ENCODE measurements at places on chromosomes 7 and 10.

- no peak for DNase-seq
Observed at GRCh38 chr10:89458784-89459183, 44.4 kb downstream of the IFIT5 start.

DNA sequence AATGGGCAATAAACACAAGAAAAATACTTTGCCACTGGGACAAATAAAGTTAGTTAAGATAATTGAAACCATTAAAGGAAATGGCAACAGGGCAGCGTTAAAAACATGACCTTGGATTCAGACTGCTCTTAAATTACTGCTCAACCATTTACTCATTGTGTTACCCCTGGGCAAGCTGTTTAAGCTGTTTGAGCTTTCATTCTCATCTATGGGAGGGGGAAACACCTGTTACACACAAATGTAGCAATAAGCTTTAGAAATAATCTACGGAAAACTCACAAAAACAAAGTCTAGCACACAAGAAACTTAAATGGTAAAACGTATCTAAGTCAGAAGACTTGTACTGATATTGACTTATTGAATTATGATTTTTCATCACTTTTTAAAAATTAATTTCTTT is 137.1 kb downstream of the KMT2E start:
- no peak for DNase-seq

DNA sequence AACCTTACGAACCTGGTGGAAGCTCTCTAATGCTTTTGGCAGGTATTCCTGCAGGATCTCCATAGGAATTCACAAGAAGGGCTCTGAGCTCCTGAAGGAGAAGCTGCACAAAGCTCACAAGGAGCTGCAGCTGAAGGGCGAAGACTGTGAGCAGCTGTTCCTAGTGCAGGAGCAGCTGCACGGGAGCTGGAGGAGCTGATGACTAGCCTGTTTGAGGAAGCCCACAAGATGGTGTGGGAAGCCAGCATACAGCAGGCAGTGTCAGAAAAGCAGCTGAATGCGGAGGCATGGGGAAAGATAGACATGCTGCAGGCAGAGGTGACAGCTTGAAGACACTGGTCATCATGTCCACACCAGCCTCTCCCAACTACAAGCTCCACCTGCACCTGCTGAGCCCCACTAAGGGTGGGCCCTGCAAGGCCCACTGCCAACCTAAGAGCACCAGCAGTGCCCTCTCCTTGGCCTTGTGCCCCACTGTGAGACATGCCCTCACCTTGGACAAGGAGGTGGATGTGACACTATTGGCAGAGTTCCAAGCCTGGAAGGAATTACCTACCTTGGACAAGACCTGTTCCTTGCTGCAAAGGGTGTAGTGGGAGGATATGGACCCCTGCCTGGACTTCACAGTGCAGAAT is 250.6 kb downstream of the BBS9 start:
- no peak for DNase-seq

DNA sequence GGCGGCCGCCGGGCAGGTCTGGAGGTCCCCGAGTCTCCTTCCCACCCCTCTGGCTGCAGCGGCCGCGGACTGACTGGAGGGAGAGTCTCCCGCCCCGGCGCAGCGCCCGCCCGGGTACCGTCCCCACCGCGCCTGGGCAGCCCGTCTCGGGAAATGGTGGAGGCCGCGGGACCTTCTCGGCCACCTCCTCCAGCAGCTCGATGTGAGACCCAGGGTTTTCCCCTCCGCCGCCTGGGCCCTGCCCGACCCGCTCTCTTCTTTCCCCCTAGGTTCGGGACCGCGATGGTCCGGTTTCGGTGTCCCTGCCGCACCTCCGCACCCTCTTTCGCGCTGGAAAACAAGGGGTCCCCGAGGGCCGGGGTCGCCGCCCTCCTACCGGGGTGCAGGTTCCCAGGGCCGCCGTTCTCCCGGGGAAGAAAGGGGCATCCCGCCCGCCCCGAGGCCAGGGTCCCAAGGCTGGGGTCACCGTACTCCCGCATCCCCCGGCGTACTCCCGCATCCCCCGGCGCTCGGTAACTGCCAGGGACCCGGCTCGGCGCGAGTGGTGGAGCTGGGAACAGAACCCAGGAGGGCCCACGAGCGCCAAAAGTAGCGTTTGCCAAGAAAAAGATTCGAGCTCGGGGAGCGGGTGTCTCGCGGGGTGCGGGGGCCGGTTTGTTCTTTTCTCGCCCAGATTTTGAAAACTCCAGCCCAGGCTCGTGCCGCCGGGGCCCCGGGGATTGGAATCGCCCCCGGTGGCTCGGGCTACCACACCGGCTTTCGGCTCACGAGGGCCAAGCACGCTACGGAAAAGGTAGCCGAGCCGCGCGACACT is 3.4 kb downstream of the TNRC18 start:
- DNase-seq, result no peak

GRCh38 chr7:38292442-38292841 is 19.0 kb upstream of the TARP start:
- no peak for DNase-seq

DNA sequence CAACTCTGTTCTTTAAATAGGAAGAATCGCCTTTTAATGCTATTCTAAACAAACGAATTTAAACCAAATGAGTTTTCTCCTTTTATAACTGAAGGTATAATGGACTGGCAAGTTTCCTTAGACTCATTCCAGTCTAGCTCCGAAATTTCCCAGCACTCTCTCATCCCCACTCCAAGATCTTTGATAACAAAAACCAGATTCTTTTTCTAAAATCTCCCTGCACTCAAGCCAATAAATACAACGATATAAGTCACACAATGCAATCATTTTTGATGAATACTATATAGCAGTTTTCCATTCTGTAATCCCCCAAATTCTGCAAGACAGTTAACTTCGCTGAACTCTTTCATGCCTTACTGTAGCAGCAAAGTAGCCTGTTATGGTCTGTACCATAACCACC is 1.9 kb downstream of the OGA start:
- DNase-seq, result no peak

- DNase-seq, result no peak
Observed at GRCh38 chr7:66626331-66626934, 2.2 kb upstream of the KCTD7 start.

- DNase-seq, result no peak
Observed at GRCh38 chr7:108135446-108136190, 5.5 kb upstream of the LAMB4 start.

DNA sequence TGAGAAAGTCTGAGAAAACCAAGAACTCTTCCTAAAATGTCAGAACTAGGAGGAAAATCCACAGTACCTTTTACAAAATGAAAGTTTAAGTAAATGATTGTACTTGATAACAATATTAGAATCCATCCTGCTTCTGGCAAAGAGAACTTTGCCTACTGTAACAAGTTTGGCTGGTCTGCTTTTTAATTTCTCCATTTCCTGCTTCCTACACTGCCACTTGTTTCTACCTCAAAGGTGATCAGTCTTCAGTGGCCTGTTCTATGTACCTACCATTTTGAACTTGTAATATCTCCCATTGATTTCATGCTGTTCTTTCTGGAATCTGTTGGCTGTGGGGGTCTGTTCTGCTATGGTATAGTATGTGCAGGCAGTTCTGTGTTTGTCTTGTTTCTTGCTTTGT is 32.9 kb upstream of the CAPZA2 start:
- no peak for DNase-seq

DNA sequence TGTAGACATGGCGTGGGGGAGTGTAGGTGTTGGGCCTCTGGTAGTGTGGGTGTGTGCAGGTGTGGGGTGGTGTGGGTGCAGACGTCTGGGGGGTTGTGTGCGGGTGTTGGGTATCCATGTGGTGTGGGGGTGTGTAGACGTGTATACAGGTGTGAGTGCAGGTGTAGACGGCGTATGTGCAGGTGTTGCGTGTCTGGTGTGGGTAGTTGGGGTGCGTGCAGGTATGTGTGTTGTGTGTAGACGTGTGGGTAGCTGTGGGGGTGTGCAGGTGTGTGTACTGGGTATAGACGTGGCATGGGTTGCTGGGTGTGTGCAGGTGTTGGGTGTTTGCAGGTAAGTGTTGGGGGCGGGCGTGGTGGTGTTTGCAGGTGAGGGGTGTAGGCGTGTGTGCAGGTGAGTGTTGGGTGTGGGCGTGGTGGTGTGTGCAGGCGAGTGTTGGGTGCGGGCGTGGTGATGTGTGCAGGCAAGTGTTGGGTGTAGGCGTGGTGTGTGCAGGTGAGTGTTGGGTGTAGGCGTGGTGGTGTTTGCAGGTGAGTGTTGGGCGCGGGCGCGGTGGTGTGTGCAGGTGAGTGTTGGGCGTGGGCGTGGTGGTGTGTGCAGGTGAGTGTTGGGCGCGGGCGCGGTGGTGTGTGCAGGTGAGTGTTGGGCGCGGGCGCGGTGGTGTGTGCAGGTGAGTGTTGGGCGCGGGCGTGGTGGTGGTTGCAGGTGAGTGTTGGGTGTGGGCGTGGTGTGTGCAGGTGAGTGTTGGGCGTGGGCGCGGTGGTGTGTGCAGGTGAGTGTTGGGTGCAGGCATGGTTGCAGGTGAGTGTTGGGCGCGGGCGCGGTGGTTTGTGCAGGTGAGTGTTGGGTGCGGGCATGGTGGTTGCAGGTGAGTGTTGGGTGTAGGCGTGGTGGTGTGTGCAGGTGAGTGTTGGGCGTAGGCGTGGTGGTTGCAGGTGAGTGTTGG is 16.6 kb downstream of the GET4 start:
- DNase-seq, result no peak

DNA sequence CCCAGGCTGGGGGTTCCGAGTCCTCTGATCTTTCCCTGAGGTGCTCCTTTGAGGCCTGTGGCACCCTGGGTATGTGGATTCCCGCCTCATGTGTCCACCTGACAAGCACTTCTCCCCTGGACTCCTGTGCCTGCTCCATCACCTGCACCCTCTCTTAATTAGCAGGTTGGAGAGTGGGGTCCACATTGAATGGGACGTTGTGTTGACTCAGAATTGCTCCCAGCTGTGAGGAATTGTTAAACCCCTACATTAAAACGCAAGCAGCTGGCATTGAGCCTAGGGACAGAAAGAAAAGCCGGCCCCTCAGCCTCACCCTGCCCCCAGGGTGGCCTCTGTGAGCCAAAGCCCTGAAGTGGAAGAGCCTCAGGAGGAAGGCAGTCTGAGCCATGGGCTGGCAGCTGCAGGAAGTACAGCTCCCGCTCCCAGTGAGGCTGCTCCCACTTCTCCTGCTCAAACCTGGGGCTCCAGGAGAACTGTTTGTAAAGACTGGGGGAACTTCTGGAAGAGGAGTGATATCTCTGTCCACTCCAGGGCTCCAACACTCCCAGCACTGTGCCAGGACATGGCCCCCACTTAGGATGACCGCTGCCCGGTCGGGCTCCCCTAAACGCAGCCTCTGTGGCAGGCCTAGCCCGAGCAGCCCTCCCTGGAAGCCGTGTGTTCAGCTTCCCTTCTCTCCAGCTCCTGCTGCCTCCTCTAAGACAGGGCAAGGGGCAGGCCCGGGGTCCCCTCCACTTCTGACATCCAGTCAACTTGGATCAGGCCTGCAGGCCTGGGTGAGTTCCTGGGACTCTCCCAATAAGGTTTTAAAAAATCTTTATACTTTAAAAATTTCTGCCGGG is 1.8 kb upstream of the OPN4 start:
- no peak for DNase-seq

GRCh38 chr10:90373911-90374310 is 483.9 kb downstream of the HTR7 start:
- no peak for DNase-seq

DNA sequence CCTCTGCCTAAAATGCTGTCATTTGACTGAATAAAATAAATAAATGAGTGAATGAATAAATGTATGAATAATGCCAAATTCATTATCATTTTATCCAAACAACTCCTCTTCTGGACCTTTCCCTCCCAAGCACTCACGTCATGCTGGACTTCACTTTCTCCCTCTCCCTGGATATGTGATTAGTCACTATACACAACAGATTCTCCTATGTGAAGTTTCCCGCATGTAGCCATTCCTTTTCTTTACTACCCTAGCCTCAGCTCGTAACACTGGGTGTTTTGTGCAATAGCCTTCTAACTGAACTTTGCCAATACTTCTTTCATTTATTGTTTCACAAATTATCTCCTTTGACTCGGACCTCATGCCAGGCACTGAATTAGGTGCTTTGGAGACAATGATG is 87.6 kb upstream of the IL6 start:
- no peak for DNase-seq

GRCh38 chr7:21550821-21551531 is 8.1 kb downstream of the DNAH11 start:
- no peak for DNase-seq

DNA sequence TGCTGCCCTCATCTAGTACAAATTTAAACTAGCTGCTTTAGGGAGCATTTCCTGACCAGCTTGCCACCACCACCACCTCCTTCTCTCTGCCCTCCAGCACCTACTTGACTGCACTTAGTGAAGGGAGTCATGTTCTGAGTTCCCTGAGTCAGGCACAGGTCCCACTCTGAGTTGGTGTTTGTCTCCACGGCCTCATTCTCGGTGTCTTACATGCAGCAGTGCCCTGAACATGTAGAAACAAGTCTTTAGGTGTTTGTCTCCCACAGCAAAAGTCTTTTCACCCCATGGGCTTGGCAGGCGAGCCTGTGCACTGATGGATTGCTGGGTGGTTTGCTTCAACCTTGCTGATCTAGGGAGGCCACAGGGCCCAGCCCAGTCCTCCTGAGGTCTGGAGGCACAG is 16.9 kb downstream of the TSPAN14 start:
- no peak for DNase-seq

DNA sequence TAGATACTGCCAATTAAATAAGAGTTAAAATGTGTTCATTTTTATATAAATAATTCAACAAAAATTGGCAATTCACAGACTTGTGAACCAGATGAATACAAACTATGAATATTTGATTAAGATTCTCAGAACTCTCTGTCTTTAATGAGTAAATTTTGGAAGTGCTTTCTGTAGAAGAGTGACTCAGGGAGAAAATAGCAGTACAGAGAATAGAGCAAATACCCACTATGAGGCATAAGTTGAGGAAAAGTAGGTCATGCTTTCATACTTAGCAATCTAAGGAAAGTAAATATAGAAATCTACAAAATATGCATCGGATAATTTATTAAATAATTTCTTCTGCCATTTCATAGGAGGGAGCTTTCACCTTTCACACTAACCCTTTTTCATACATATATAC is 117.7 kb upstream of the TMEM106B start:
- DNase-seq, result no peak

GRCh38 chr10:71661779-71662336 is 57.7 kb downstream of the C10orf105 start:
- no peak for DNase-seq

DNA sequence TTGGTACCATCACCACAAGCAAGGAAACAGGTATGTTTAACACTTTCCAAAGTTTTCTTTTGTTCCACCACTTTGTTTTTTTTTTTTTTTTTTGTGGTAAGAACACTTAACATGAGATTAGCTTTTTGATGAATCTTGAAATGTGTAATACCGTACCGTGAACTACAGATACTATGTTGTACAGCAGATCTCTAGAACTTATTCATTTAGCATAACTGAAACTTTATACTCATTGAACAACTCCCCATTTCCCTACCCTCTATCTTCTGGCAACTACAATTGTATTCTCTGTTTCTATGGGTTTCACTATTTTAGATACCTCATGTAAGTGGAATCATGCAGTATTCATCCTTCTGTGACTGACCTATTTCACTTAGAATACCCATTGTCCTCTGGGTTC is 162.7 kb upstream of the ITGB1 start:
- DNase-seq, result no peak

DNA sequence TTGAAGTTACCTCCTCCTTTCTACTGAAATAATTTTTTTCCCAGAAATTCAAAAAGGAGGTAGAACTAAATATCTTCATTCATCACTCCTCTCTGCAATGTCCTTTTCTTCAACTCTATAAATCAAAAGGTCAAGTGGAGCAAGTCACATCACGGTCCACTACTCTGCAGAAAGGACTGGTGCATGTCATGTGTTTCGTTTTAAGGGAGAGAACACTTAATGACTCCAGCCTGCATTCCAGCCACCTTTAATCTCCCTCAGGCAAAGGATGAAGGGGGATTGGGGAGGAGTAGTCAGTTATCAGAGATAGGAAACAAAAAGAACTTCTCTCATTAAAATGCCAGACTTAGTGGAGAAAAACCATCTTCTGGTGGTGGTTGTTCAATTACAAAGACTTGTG is 78.9 kb downstream of the ANK3 start:
- no peak for DNase-seq

All from activated T-helper 1 cell treated with anti-CD3 and anti-CD28 coated beads, Interleukin-2, amount 50 U/mL, for 16 hours (primary cell).